ENCODE measurements at places on chromosomes 11 and 22.

DNA sequence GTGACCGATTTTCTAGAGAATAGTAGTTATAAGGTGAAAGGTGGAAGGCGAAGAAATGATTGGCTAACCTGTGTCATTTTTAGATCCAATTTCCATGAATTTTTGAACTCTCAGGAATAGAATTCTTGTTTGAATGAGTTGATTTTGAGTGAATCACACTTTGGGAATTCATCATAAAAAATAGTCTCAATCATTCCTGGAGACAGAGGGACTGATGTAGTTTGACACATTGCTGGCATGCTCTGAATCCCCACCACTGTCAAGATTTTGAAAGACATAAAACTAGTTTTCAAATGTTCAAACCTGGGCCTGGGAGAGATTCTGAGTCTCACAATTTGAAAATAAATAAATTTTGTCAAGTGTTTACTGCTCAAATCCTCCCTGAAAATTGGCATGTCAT is 861.4 kb upstream of the RAG2 start:
- DNase-seq = no peak

- no peak for DNase-seq
Observed at GRCh38 chr11:119691020-119691666, 37.9 kb downstream of the NECTIN1 start.

DNA sequence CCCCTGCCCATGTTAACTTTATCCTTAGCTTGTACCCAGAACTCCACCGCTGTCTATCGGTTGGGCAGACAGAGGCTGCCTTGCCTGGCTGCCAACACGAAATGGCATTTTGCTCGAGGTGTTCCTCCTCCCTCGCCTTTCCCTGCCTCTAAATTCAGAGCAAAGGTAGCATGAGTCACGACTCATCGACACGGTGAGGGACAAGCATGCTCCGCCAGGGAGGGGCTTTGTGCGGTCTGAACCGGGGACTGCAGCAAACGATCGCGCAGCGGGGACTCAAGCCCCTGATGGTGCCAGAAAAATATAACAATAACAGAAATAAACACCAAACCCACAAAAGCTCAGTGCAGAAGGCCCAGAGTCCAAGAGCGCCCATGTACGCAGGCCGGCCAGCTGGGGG is 52.3 kb downstream of the RTL6 start:
- no peak for DNase-seq

DNA sequence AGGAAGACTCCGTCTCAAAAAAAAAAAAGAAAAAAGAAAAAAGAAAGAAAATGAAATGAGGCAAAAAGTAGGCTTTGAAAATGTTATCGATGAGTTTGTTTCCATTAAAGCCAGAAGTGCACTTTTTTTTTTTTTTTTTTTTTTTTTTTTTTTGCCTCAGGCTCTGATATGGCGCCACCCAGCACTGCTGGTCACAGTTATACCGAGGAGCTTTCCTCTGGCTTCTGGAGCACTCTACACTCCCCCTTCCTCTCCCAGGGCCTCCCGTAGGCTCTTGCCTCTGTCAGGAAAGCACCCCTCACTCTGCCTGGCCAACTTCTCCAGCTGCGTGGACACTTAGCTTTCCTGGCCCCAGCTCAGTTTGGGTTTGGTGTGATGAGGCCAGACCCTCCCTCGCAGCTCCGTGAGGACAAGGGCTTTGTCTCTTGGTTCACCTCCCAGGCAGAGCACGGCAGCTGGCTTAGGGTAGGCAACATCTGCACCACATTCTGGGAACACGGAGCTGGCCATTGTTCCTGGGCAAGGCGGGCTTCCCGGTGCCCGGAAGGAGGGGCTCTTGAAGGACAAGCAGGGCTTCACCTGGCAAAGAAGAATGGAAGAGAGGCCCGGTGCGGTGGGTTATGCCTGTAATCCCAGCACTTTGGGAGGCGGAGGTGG is 16.9 kb downstream of the FADS2 start:
- no peak for DNase-seq

- no peak for DNase-seq
Observed at GRCh38 chr11:113448316-113448677, 26.9 kb downstream of the DRD2 start.

DNA sequence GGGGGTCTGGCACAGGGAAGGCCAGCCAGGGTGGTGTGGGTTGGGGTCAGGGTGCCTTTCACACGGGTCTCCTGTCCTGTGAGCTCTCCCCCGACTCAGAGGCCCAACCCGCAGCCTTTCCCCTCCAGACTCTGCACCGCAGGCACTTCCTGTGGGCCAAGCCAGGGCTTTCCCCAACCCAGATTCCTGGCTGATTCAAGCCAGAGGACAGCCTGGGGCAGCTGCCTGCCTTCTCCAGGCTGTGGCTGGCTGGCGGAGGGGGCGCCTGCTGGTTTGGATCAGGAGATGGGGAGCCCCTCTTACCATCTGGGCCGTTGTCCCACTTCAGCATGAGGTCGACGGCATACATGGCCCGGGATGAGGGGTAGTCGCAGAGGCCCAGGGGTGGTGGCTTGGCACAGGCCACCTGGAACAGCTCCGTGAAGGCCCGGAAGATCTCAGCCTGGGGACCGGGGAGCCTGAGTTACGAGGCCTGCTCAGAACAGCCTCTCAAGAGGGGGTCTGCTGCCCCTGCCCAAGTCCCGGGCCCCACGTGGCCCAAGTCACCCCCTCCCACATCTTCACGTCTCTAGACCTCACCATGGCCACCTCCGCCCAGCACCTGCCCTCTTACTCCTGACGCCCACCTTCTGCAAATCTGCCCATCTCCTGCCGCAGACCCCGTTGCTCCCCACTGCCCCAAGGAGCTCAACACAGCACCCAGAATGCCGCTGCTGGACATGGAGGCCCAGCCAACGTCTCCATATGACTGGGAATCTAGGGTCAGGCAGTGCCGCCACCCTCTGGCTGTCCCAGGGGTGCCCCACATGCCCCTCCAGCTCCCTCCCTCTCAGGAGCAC is 17.3 kb downstream of the TSPO start:
- DNase-seq = no peak

DNA sequence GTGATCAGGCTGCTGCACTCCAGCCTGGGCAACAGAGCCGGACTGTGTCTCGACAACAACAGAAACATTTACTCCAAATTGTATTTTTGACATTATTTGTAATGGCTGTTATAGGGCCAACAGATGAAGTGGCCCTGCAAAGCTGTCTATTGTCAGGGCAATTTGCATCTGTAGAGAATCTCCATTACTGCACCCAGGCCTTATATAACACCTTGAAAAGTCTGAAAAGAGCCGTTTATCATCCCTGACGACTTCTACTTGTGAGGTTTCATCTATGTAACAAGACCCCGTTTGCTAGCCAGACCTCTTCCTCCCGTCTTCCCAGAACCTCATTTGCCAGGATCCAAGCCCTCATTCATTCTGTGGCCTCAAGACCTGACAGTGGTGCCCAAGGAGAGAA is 9.1 kb upstream of the CTTN start:
- no peak for DNase-seq

GRCh38 chr11:94602430-94603372 is 35.5 kb downstream of the PIWIL4 start:
- no peak for DNase-seq

GRCh38 chr11:65528819-65529350 is 4.0 kb downstream of the SCYL1 start:
- DNase-seq = no peak

GRCh38 chr11:70135625-70136059 is 57.5 kb downstream of the ANO1 start:
- DNase-seq = no peak

- DNase-seq = no peak
Observed at GRCh38 chr11:131331546-131331945, 38.9 kb upstream of the NTM start.
